Glutamatergic neuron (in vitro differentiated cells): ENCODE measurements at places on chromosomes 11 and 22. TPM values are rescaled to one million over a fixed set of nuclear protein-coding genes. Genes with fewer than 3 reads are reported as not detected.

DNA sequence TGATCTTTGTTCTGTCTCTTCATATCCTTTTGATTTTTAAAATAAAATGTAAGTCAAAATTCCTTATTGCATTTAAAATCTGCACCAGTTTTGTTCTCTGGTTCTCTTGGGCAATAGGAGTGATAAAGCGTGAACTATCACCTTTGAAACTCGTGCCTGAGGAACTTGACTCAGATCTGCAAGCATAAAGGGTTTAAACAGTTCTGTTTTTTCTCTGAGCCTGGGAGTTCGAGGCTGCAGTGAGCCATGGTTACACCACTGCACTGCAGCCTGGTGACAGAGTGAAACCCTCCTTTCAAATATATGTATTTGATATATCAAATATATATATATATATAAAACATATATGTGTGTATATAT is 38.9 kb upstream of the CLMP start:
- no peak for DNase-seq
- H3K4me3 ChIP-seq: no peak overlapping the region
- no peaks in the 10 kb centered on the region for H3K36me3 ChIP-seq
- H3K27ac ChIP-seq: peak overlapping the region; percentile 86
- peaks cover 7% of the 10 kb centered on the region for H3K27me3 ChIP-seq
- peaks cover 24% of the 10 kb centered on the region for H3K4me1 ChIP-seq

DNA sequence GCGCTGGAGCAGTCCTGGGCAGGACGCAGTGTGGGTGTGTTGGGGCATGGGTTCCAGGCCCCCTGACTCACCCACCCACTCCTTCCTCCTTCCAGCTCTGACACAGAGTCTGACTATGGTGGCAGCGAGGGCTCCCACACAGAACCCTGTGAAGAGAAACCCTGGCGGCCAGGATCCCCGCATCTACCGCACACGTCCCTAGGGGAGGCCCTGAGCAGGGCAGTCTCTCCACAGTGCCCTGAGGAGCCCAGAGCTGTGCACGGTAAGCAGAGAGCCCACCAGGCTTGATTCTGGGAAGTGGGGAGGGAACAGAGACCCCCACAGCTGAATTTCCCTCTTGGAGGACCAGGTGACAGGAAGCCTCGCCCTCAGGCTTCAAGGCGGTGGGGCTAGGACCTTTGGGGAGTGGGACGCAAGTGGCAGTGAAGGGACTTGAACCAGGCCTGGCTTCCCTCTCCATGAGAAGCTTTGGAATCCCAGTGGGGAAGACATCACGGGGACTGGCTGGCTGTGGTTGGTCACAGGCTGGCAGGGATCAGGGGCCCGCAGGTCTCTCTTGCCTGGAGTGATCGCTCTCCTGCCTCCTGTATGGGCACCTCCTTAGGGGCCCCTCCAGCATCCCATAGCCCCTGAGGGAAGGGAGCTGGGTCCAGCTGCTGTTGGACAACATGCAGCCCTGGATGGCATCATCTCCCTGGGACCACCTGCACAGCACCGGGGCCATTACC is 96.4 kb upstream of the PARVA start:
- no peak for DNase-seq
- H3K4me3 ChIP-seq: no peak overlapping the region
- H3K4me1 ChIP-seq: peaks cover 2% of the 10 kb centered on the region
- no peaks in the 10 kb centered on the region for H3K36me3 ChIP-seq
- H3K27ac ChIP-seq: no peak overlapping the region
- H3K27me3 ChIP-seq: peaks cover 2% of the 10 kb centered on the region

- no peaks in the 10 kb centered on the region for H3K4me1 ChIP-seq
- peak; percentile 27 for DNase-seq
- H3K4me3 ChIP-seq: no peak overlapping the region
- H3K36me3 ChIP-seq: no peaks in the 10 kb centered on the region
These were observed 21.9 kb upstream of the QSER1 start for GRCh38 chr11:32870676-32871075.

DNA sequence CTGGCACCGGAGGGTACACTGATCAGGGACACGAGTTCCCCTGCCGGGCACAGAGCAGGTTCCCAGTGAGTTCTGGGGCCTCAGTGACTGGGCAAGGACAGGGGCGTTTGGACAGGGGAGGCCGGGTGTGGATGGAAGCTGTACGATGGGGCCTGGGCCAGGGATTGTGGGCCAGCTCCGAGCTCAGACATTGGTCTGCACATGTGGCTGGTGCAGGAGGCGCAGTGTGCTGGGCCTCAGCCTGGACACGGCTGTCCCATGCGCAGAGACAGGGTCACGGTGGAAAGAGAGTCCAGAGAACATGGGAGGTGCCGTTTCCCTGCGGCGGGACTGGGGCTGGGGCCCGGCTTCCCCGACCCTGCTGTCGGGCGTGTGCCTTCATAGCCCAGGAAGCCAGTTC is 60.7 kb downstream of the CDKN1C start:
- peaks cover 54% of the 10 kb centered on the region for H3K36me3 ChIP-seq
- peak; percentile 5 for DNase-seq
- H3K4me1 ChIP-seq: peaks cover 3% of the 10 kb centered on the region
- H3K27me3 ChIP-seq: peaks cover 6% of the 10 kb centered on the region
- H3K4me3 ChIP-seq: no peak overlapping the region

GRCh38 chr11:46100670-46101069 is 20.6 kb downstream of the PHF21A start:
- no peak overlapping the region for H3K4me3 ChIP-seq
- H3K27ac ChIP-seq: no peak overlapping the region
- peaks cover 38% of the 10 kb centered on the region for H3K4me1 ChIP-seq
- peaks cover 4% of the 10 kb centered on the region for H3K27me3 ChIP-seq
- no peaks in the 10 kb centered on the region for H3K36me3 ChIP-seq

DNA sequence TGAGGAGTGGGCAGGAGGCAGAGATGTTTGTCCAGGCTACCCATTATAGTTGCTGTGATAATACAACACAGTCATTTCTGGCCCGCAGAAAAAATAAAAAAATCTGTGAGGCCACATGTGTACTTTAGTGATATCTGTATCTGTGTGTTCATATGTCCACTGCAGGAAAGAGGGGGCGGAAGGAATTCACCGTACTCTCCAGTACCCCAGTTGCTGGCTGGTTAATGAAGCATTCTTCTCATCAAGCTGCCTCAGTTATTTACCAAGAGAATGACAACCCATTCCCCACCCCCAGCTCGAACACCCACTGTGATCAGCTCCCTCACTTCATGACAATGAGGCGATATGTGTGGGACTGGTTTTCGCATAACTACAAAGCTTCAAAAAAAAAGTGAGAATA is 309.3 kb downstream of the SOX6 start:
- H3K4me3 ChIP-seq: no peak overlapping the region
- no peaks in the 10 kb centered on the region for H3K36me3 ChIP-seq
- no peaks in the 10 kb centered on the region for H3K27me3 ChIP-seq
- H3K4me1 ChIP-seq: no peaks in the 10 kb centered on the region

- DNase-seq: no peak
- no peaks in the 10 kb centered on the region for H3K27me3 ChIP-seq
- peak overlapping the region; percentile 36 for H3K27ac ChIP-seq
- peaks cover 35% of the 10 kb centered on the region for H3K4me1 ChIP-seq
These were observed 30.5 kb downstream of the TMPRSS5 start for GRCh38 chr11:113675565-113675964.

DNA sequence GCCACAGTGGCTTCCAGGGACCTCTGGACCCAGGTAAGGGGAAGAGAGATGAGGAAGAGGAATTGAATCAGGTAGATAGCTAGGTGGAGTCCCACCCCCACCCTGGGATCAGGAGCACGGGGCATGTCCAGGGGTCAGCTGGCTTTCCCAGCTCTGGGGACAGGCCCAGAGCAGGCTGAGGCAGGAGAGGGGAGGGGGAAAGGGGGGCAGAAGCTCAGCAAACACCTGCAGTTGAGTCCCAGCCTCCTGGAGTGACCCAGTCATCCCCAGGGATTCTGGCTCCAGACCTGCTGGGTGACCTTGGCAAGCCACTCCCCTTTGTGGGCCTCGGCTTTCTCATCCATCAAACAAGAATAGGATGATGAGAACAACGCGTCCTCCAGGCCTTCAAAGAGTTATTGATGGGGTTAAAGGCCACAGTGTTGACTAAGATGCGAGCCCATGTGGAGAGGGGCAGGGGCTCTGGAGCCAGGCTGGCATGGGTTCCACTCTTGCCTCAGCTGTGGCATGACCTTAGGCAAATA is 16.0 kb downstream of the STARD10 start:
- peaks cover 14% of the 10 kb centered on the region for H3K4me1 ChIP-seq
- H3K27me3 ChIP-seq: peaks cover 16% of the 10 kb centered on the region
- H3K27ac ChIP-seq: no peak overlapping the region
- H3K36me3 ChIP-seq: no peaks in the 10 kb centered on the region

GRCh38 chr11:38796281-38796680 is 2198.2 kb upstream of the RAG2 start:
- no peak overlapping the region for H3K4me3 ChIP-seq
- no peaks in the 10 kb centered on the region for H3K27me3 ChIP-seq
- no peaks in the 10 kb centered on the region for H3K36me3 ChIP-seq
- no peak for DNase-seq

DNA sequence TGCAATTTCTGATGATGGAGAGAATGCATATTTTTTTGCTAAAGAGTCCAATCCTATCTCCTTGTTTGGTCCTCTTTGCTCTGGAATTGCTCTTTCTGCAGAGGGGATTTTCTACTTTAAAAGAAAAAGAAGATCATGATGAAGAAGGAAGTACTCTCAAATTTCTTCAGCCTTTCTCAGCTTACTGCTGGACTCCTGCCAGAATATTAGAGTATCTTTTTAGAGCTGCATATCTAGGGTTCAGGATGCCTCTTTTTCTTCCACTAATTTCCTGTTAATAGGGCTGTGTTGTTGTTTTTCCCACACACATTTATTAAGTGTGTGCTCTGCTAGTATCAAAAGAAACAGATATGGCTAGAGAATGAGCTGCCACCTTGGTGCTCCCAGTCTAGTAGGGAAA is 18.2 kb downstream of the UBASH3B start:
- DNase-seq: no peak
- H3K4me3 ChIP-seq: no peak overlapping the region
- H3K36me3 ChIP-seq: peaks cover 8% of the 10 kb centered on the region
- no peak overlapping the region for H3K27ac ChIP-seq

GRCh38 chr11:121359591-121359990 is 67.0 kb downstream of the SC5D start:
- peaks cover 2% of the 10 kb centered on the region for H3K27me3 ChIP-seq
- DNase-seq: no peak
- no peak overlapping the region for H3K27ac ChIP-seq
- peaks cover 6% of the 10 kb centered on the region for H3K36me3 ChIP-seq
- H3K4me3 ChIP-seq: no peak overlapping the region

DNA sequence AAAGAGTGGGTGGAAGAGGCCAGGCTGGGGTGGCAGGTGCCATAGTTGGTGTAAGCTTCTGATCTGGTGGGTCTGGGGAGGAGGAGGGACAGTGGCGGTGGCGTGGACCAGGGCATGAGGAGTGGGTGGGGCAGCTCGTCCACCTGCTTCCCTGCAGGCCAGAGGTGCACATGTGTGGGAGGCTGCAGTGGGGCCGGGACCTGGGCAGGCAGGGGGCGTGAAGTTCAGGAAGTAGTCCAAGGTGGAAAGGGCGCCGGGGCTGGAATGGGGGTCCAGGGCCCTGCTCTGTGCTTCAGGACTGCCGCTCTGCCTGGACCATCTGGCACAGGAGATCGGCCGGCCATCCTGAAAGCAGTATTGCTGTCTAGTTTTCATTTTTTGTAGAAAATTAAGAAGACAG is 15.9 kb downstream of the RIBC2 start:
- no peak overlapping the region for H3K4me3 ChIP-seq
- H3K27ac ChIP-seq: no peak overlapping the region
- DNase-seq: no peak
- peaks cover 5% of the 10 kb centered on the region for H3K36me3 ChIP-seq
- peaks cover 4% of the 10 kb centered on the region for H3K4me1 ChIP-seq

GRCh38 chr11:9150501-9150900 is 59.1 kb upstream of the SCUBE2 start:
- H3K36me3 ChIP-seq: peaks cover 9% of the 10 kb centered on the region
- H3K4me1 ChIP-seq: no peaks in the 10 kb centered on the region
- no peaks in the 10 kb centered on the region for H3K27me3 ChIP-seq
- H3K4me3 ChIP-seq: no peak overlapping the region
- H3K27ac ChIP-seq: no peak overlapping the region

DNA sequence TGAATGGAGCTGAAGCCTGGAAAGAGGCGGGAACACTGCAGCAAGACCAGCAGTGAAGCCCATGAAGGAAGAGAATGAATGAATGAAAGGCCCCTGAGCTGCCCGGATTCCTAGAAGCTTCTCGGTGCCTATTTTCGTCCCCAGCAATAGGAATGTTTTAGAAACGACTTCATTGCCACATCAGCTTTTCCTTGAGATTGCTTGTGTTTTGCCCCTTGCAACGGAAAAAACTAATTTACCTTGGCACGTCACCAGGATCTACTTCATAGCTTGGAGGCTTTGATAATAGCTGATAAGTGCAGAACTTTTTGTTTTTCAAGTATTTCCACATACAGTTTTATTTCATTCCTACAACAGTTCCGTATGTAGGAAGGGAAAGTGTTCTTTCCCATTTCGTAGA is 248.9 kb upstream of the NARS2 start:
- H3K27ac ChIP-seq: no peak overlapping the region
- H3K4me3 ChIP-seq: no peak overlapping the region
- H3K36me3 ChIP-seq: no peaks in the 10 kb centered on the region
- no peaks in the 10 kb centered on the region for H3K4me1 ChIP-seq
- DNase-seq: no peak
- no peaks in the 10 kb centered on the region for H3K27me3 ChIP-seq

- no peak for DNase-seq
- H3K4me3 ChIP-seq: no peak overlapping the region
- H3K27me3 ChIP-seq: peaks cover 6% of the 10 kb centered on the region
These were observed 874 bp downstream of the APOL1 start for GRCh38 chr22:36253523-36254490.

GRCh38 chr11:47003180-47003877 is 66.8 kb downstream of the CSTPP1 start:
- H3K27ac ChIP-seq: no peak overlapping the region
- no peaks in the 10 kb centered on the region for H3K27me3 ChIP-seq
- DNase-seq: no peak

GRCh38 chr11:121754598-121754997 is 301.8 kb upstream of the SORL1-AS1 start:
- H3K36me3 ChIP-seq: no peaks in the 10 kb centered on the region
- no peak overlapping the region for H3K27ac ChIP-seq
- no peaks in the 10 kb centered on the region for H3K27me3 ChIP-seq
- DNase-seq: no peak
- no peaks in the 10 kb centered on the region for H3K4me1 ChIP-seq
- no peak overlapping the region for H3K4me3 ChIP-seq

GRCh38 chr11:55956521-55956920 is 13.2 kb downstream of the OR10AG1 start:
- no peak overlapping the region for H3K4me3 ChIP-seq
- H3K27ac ChIP-seq: no peak overlapping the region
- no peaks in the 10 kb centered on the region for H3K4me1 ChIP-seq
- peaks cover 2% of the 10 kb centered on the region for H3K27me3 ChIP-seq

Gene CRYBA4
- not detected for total RNA-seq

Gene SCGB1D2
- not detected for total RNA-seq

Gene C22orf42
- total RNA-seq: not detected

Gene KREMEN1
- total RNA-seq: 20.5 TPM

Gene OR52N2
- total RNA-seq: not detected

Gene C1QTNF5
- 0.32 TPM for total RNA-seq

Gene POTEH
- not detected for total RNA-seq

Gene SUN2
- 174 TPM for total RNA-seq

Gene CD6
- total RNA-seq: not detected

Gene CD3D
- total RNA-seq: not detected
